ENCODE measurements at places on chromosomes 7 and 10.

DNA sequence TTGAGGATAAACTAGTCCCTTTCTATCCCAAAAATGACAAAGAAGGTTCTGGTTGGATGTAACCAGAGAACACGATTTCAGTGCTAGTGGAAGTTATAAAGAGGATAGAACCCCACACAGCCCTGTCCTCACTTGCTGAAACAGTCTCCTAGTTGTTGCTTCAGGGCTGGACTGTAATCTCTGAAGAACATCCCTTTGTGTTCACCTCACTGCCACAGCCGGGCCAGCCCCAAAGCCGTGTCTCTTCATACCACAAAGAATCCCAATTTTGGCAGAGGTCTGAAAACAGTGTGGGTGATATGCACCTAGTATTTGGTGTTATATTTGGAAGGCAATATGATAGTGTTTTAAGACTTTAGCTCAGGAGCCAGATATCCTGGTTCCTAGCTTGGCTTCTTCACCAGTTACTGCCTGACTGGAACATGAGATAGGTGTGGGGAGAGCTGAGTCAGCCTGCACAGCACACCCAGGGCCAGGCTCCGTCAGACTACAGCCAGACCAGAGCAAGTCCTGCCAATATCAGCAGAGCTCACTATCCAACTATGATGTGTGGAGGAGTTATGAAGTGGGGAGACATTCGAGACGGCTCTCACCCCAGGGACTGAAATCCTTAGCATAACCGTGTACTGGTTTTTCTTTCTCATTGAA is 21.2 kb downstream of the CYP3A4 start:
- no peak for DNase-seq

- DNase-seq, result no peak
Observed at GRCh38 chr10:126104767-126105166, 208.4 kb downstream of the FANK1 start.

- DNase-seq, result no peak
Observed at GRCh38 chr10:101052285-101052684, 9.5 kb upstream of the KAZALD1 start.

- no peak for DNase-seq
Observed at GRCh38 chr10:108303149-108303548, 1138.6 kb upstream of the SORCS1 start.

GRCh38 chr10:114573330-114574045 is 84.6 kb downstream of the ABLIM1 start:
- DNase-seq, result no peak

- DNase-seq, result no peak
Observed at GRCh38 chr10:102538811-102539210, 35.0 kb downstream of the SUFU start.

DNA sequence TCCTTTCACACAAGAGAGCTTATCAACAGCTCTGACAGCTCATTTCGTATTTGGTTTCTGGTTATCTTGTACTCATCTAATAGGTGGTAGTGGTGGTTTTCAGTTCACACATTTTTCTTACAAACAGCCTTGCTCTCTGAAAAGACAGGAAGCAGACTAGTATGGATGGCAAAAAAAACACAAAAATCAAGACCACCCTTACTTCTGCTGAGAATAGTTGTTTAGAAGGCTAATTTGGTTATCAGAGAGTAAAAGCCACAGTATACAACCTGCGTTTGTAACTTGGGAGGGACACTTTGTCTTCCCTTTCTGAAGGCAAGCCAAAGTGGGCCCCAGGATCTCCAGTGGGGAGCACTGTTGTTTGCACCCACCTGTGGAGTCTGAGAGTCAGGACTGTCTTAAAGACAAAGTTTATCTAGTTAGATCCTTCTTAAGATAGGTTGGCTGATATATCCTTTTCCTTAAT is 68.0 kb downstream of the PIP4K2A start:
- no peak for DNase-seq

- no peak for DNase-seq
Observed at GRCh38 chr7:25675789-25676474, 447.6 kb upstream of the NPVF start.

Data from germinal center (tissue), 1 donor.